Karpas-422 (cell line): ENCODE measurements at places on chromosomes 4 and X. TPM values are rescaled to one million over a fixed set of nuclear protein-coding genes. Genes with fewer than 3 reads are reported as not detected.

DNA sequence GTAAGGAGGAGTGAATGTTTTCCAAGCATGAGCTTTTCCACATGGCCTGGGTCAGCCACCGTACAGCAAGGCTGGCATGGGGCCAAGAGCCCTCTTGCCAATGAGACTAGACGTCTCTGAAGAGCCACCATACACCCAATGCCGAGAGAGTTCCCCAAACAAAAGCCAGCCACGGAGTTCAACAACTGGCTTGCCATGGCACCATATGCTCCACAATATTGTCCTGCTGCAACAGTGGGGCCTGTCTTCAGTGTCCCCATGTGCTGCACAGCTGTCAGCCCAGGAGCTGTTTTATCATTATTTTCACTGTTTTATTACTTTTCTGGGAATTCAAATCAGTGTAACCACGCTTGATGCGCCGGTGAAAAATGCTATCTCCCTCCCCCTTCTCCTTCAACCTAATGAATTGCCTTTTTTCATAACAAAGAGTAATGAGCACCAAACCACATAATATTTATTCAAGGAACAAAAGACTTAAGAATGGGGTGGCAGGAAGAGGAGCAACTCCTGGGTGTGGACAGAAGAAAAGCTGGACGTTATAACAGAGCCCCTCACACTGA is 18.4 kb downstream of the MAML3 start:
- no peak for DNase-seq

GRCh38 chr4:60313611-60314178 is 886.4 kb upstream of the ADGRL3 start:
- no peak for DNase-seq

- no peak for DNase-seq
Observed at GRCh38 chrX:37765507-37765906, 14.4 kb upstream of the CYBB start.

DNA sequence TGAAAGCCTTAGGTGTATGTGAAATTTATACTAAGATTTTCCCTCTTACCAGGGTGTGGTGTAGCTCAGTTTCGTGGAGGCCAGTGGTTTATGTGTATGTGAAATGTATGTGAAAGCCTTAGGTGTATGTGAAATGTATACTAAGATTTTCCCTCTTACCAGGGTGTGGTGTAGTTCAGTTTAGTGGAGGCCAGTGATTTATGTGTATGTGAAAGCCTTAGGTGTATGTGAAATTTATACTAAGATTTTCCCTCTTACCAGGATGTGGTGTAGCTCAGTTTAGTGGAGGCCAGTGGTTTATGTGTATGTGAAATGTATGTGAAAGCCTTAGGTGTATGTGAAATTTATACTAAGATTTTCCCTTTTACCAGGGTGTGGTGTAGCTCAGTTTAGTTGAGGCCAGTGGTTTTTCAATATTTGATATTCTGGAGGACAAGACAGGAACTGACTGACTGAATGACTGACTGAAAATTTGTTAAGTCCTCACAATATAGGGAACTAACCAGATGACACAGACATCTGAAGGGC is 143.7 kb downstream of the NEXMIF start:
- no peak for DNase-seq

DNA sequence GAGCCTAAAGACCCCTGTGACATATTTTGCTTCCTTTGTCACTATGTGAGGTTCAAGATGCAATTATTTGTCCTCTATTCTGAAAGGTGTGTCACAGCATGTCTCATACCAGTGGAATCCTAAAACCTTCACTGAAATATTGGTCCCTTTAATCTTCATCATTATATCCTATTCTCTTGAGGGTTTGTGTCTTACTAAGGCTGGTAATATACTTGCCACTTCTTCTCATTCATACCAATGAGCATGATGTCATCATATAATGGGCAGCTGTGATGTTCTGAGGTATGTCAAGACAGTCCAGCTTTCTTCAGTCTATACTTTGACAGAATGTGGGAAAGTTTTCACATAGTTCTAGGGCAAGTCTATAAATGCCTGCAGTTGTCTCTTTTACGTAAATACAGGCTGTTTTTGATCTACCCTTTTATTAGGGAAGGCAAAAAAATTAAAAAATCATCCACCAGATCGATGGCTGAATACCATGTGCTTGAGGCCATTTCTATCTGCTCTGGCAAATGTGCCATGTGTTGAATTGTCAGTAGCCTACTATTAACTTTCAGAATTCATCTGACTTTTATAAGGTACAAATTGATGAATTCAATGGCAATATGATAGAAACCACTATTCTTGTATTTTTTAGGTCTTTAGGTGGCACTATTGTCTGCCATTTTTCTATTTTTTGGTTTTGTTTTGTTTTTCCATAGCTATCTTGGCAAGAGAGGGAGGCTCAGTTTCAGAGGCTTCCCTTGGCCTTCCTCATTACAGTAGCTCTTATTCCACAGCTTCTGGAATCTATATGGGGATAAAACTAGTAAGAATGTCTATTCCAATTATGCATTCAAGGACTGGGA is 209.0 kb downstream of the PPARGC1A start:
- no peak for DNase-seq

The PPBP gene
- not detected in 2 replicates for total RNA-seq

DNA sequence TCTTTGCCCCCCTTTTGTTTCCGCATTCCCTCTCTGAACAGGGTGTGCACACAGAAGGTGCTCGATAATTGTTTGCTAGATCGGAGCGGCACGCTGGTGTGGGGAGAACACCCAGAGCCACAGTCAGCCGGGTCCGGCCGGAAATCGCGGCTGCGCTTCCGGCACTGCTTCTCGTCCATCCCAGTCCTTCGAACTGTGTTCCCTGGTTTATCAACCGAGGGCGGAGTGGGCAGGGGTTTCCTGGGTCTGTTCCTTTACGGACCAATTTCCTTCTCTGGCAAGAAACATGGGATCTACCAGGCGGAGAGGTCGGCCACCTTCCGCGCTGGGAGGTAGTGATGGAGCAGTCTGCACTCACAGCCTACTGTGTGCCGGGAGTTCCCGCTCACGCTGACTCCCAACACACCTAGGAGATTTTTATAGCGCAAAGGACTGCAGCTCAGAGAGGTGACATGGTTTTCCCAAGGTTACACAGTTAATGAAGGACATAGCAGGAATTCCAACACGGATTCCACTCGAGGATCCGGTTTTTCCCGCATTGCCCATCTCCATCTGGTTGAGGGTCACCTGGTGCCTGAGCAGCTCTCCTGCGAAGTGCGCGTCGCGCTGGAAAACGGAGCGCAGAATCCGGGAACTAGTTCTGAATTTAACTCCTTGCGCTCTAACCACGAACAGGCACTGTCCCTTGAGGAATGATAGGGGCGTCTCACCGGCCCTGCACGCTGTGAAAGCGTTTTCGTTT is 6.8 kb downstream of the MSX1 start:
- no peak for DNase-seq

GRCh38 chr4:65241257-65241997 is 428.9 kb downstream of the EPHA5 start:
- no peak for DNase-seq

GRCh38 chr4:188717661-188718060 is 578.4 kb downstream of the TRIML1 start:
- no peak for DNase-seq

GRCh38 chrX:150365990-150366911 is 3.1 kb downstream of the MAMLD1 start:
- DNase-seq, result no peak

DNA sequence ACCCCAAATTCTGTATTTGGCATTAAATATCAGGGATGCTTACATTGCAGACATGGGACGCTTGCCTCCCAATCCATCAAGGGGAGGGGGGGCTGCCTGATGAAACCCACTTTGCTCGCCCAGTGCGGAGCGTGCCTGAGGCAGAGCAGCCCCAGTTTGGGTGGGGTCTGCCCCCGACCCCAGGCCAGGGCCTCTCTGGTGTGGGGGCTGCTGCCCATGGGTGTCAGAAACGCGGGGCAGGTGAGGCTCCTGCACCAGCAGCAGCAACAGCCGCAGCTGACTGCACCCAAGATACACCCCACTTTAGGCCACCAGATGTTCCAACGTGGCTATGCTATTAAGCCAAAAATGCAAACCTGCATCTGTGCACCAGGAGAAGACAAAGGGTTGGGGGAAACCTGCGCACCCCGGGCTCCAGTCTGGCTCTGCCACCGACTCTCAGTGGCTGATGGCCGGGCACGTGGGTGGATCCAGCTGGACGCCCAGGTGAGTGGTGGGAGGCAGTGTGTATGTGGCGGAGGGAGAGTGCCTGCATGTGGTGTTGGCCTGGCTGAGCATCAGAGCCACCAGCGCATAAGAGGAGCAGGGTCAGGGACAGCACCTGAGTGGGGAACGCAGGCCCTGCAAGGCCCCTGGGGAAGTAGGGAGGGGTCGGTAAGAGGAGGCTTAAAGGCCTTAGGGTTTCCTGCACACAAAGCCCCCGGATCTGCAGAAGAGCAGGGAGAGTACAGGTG is 86.2 kb downstream of the ABLIM2 start:
- DNase-seq, result no peak

GRCh38 chr4:76208005-76208765 is 5.4 kb downstream of the SCARB2 start:
- no peak for DNase-seq

The DCHS2 gene
- total RNA-seq, result 0.04 TPM in 1 of 2 replicates, not detected in the other

GRCh38 chr4:57249083-57249482 is 138.9 kb upstream of the IGFBP7 start:
- DNase-seq, result no peak

The TCEAL2 gene
- total RNA-seq, result not detected in 2 replicates

DNA sequence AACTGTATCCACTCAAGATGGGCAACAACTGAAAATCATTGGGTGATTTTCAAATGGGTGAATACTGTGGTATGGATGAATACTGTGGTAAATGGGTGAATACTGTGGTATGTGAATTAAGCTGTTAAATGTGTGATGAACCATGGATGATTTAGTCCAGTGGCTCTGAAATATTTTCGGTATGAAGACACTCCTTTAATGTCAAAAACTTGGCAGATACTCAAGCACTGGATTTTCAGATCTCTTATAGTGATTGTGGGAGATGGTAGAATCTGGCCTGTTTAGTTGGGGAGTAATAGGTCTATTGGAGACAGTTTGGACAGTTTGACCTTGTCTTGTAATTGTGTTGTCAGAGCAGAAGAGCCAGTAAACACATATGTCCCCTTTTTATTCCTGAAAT is 45.7 kb downstream of the SSX7 start:
- DNase-seq, result no peak

The USP51 gene
- 1.4 and 2.2 TPM in 2 replicates for total RNA-seq

GRCh38 chr4:73438582-73439215 is 2.7 kb downstream of the AFP start:
- no peak for DNase-seq

The PGAM4 gene
- total RNA-seq, result not detected in 2 replicates

DNA sequence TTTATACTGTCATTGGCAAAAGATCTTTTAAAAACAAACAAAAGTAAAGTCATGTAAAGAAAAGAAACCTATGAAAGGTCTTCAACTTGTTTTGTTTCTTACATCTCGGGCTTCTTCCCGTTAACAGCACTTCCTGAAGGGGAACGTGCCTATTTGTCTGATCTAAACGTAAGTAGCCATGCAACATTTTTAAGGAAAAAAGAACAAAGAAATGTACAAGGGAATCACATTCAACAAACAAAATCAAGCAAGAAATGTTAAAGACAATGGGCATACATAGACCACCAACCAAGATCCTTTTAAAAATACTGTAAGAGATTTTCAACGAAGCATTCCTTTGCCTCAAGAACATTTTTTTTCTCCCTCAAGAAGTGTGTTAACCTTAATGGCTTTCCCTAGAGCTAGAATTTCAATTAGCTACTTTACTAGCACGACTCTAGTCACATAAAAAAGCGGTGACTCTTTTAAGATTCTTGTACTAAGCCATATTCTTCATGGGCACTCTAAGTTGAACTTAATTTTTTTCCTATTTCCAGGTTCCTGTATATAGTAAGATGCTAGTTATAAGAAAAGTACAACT is 112.0 kb upstream of the TTC29 start:
- no peak for DNase-seq

DNA sequence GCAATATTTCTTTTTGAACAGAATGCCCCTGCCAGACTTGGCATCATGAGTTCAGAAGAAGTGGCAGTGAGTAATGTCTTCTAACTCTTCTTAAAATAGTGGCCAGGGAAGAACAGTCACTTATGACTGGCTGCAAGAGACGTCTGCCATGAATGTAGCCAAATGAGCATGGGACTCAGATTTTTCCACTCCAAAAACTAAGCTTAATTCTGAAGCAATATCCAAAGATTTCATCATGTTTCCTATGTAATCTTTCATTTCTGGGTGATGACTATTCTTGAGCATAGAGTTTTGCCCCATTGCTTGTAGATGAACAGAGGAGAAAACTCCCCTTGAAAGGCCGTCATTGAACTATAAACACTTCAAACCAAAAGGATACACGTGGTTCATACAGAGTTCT is 11.8 kb downstream of the AMBN start:
- no peak for DNase-seq

DNA sequence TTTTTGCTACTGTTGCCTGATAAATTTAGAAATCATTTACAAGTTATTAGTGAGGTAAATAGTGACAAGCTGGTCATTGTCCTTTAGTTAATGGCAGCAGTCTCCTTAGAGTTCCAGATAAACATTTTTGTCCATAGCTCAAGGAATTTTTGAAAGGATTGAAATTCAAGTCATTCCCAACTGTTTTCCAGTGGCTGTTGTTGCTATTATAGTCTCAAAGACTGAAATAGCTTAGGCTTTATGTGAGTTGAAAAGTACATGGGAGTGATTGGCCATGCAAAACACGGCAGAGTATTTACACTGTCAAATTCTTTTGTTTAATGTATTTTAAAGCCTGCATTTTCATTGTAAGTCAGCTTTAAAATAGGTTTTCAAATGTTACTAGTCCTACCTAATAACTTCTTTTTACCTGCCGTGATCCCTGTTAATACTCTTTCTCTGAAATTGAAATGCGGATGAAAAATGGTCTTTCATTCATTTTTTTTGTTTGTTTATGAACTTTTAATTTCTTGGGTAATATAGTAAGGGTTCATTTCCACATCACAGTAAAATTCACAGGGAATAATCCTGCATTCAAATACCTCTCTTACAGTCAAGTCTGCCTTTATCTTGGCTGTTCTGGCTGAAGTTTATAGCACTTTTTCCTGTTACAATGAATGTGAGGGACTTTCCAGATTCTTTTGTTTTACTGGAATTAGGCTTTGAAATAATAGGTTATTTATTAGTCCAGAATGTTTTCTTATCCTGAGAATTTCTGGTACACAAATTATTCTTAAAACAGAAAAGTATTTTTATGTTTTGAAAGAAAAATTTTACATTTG is 85.1 kb downstream of the PDLIM5 start:
- no peak for DNase-seq

- no peak for DNase-seq
Observed at GRCh38 chr4:29311247-29311646, 1408.9 kb upstream of the PCDH7 start.

GRCh38 chr4:87541956-87542709 is 13.0 kb upstream of the SPARCL1 start:
- DNase-seq, result no peak

DNA sequence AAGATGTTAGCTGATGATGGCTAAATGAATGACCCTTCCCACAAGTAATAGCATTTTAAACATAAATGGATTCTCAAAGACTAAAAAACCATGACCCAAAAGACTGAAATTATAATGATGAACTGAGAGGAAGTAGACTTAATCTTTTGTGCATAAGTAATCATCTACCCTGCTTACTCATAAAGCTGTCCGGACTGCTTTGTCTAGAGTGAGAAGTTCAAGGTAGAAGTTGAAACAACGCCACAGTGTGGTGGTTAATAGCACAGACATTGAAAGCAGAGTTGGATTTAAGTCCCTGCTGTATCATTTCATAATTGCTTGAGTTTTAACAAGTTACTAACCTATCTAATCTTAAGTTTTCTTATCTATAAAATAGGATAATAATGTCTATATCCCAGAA is 346.6 kb downstream of the CENPC start:
- DNase-seq, result peak; percentile 75

The BEND2 gene
- total RNA-seq, result not detected in 2 replicates
